ENCODE measurements at places on chromosomes 1 and 21. TPM values are rescaled to one million over a fixed set of nuclear protein-coding genes. Genes with fewer than 3 reads are reported as not detected.

DNA sequence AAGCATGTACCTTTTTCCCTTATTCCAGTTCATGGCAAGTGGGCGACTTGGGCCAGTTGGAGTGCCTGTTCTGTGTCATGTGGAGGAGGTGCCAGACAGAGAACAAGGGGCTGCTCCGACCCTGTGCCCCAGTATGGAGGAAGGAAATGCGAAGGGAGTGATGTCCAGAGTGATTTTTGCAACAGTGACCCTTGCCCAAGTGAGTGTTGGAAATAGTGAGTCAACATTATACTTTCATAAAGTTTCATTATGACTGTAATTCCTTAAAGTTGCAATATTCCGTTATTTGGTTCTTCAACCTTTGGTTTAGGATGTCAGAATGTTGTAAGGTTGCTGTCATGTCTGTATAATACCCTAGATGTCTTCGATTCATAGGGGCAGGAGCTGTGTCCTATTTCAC, 230.5 kb downstream of the TPR start:
- H3K36me3 ChIP-seq: no peaks in the 10 kb centered on the region
- no peak for DNase-seq
- H3K27me3 ChIP-seq: no peaks in the 10 kb centered on the region
- no peak overlapping the region for H3K4me3 ChIP-seq
- H3K27ac ChIP-seq: no peak overlapping the region

DNA sequence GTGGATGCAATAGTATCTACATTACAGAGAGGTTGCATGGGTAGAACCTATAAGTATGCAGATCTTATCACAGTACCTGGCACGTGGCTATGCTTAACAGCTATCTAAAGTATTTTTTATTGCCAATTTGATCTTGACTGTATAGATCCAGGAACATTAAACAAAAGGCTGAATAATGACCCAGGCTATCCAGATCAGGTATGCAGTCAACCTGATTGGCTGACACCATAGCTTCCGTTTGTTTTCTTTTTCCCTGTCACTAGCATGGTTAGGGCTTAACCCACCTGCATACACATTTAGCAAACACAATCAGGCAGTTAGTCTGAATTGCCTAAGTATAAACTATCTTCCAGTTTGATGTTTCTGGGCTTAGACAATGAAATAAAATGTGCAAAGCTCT, 264.9 kb upstream of the PLXNA2 start:
- H3K36me3 ChIP-seq: no peaks in the 10 kb centered on the region
- no peak overlapping the region for H3K4me3 ChIP-seq
- no peak for DNase-seq
- no peaks in the 10 kb centered on the region for H3K27me3 ChIP-seq

DNA sequence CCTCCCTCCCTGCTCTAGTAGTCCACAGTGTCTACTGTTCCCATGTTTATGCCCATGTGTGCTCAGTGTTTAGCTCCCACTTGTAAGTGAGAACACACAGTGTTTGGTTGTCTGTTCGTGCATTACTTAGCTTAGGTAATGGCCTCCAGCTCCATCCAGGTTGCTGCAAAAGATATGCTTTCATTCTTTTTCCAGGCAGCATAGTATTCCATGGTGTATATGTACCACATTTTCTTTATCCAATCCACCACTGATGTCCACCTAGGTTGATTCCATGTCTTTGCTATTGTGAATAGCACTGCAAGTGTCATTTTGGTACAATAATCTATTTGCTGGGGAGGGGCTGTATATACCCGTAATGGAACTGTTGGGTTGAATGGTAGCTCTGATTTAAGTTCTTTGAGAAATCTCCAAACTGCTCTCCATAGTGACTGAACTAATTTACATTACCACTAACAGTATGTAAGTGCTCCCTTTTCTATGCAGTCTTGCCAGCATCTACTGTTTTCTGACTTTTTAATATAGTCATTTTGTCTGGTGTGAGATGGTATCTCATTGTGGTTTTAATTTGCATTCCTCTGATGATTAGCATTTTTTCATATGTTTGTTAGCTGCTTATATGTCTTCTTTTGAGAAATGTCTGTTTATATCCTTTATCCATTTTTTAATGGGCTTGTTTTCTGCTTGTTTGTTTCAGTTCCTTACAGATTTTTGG, 191.9 kb upstream of the DMRTA2 start:
- no peak overlapping the region for H3K4me3 ChIP-seq
- H3K4me1 ChIP-seq: no peaks in the 10 kb centered on the region
- H3K27me3 ChIP-seq: no peaks in the 10 kb centered on the region
- no peak for DNase-seq
- peaks cover 4% of the 10 kb centered on the region for H3K36me3 ChIP-seq

MTARC1 gene
- 75.4 TPM for total RNA-seq

CYB5RL gene
- total RNA-seq: 5.8 TPM
